ENCODE measurements at places on chromosomes 5 and 9. TPM values are rescaled to one million over a fixed set of nuclear protein-coding genes. Genes with fewer than 3 reads are reported as not detected.

GRCh38 chr9:36967997-36968396, 66.1 kb downstream of the PAX5 start:
- H3K4me3 ChIP-seq: no peak overlapping the region
- no peaks in the 10 kb centered on the region for H3K27me3 ChIP-seq
- no peak overlapping the region for H3K27ac ChIP-seq
- no peak for DNase-seq

- H3K27ac ChIP-seq: no peak overlapping the region
- H3K4me1 ChIP-seq: no peaks in the 10 kb centered on the region
- no peak overlapping the region for H3K4me3 ChIP-seq
- H3K36me3 ChIP-seq: no peaks in the 10 kb centered on the region
Measured at GRCh38 chr9:106961623-106962022, 98.7 kb downstream of the ZNF462 start.

GRCh38 chr5:143066556-143067281, 296.5 kb downstream of the ARHGAP26 start:
- H3K4me3 ChIP-seq: no peak overlapping the region
- H3K27me3 ChIP-seq: no peaks in the 10 kb centered on the region
- no peaks in the 10 kb centered on the region for H3K36me3 ChIP-seq
- no peak for DNase-seq

DNA sequence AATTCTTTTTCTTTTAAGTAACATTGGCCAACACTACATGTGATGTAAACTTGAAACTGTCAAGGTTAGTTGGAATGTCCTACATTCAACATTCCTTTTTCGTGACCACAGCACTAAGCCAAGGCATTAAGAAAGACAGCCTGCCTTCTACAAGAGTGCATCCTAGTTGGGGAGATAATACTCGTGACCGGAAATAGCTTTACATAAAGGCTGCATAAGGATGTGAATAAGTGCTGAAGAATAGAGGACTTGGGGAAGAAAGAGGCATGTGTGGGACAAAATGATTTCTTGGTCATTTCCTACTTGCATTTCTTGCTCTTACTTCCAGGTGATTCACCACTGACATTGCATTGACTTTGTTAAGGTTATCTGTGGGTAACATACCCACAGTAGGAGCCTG, 282.0 kb downstream of the DMRT2 start:
- H3K4me3 ChIP-seq: no peak overlapping the region
- H3K27me3 ChIP-seq: no peaks in the 10 kb centered on the region
- no peaks in the 10 kb centered on the region for H3K4me1 ChIP-seq
- H3K27ac ChIP-seq: no peak overlapping the region
- H3K36me3 ChIP-seq: no peaks in the 10 kb centered on the region

DNA sequence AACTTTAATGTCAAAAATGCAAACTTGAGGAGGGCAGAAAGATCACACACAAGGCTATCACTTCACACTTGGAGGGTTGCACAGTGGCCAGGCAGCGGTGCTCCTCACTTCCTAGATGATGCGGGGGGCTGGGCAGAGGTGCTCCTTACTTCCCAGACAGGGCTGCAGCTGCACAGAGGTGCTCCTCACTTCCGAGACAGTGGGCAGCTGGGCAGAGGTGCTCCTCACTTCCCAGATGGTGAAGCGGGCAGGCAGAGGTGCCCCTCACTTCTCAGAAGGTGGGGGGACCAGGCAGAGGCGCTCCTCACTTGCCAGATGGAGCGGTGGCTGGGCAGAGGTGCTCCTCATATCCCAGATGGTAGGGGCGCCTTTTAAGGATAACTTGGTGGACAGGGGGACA, 423.2 kb upstream of the RORB start:
- no peak overlapping the region for H3K27ac ChIP-seq
- H3K4me1 ChIP-seq: no peaks in the 10 kb centered on the region
- no peaks in the 10 kb centered on the region for H3K27me3 ChIP-seq

DNA sequence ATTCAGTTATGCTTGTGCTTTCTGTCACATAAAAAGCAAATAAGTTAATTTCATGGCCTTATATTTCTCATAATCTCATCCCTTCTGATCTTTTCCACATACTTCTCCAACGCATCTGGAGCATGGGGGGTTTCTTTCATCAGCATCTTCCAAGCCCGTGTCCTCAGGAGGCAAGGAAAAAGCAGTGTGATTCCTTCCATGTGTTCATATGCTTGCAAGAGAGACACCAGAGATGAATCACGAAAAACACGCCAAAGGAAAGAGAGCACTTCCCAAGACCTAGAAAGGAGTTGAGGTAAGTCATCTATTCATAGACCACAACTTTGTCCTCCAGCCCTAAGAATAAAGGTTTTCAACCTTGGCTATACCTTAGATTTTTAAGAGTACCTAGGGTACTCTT, 26.0 kb upstream of the SVEP1 start:
- H3K27ac ChIP-seq: no peak overlapping the region
- DNase-seq: no peak
- H3K4me3 ChIP-seq: no peak overlapping the region
- H3K4me1 ChIP-seq: no peaks in the 10 kb centered on the region
- H3K27me3 ChIP-seq: no peaks in the 10 kb centered on the region
- no peaks in the 10 kb centered on the region for H3K36me3 ChIP-seq

The STPG3 gene
- total RNA-seq: not detected

- no peaks in the 10 kb centered on the region for H3K36me3 ChIP-seq
- H3K27me3 ChIP-seq: no peaks in the 10 kb centered on the region
- no peak overlapping the region for H3K27ac ChIP-seq
Measured at GRCh38 chr5:31366941-31367340, 165.0 kb downstream of the DROSHA start.

DNA sequence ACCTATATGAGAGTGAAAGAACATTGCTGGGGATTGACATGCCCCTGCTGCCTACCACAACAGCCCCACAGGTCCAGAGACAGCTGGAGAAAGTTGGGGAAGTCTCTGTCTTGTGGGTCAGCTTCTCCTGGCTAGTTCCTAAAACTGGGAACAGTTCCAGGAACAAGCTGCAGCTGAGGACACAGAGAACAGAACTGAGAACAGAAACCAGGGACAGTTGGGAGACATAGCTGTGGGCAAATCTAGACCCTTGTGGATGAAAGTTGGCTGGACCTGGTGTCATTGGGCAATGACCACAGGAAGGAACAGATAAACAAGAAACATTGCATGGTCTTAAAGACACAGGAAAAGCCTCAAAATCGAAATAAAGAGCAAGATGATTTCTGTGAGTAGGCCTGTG, 58.3 kb upstream of the MOCS2 start:
- DNase-seq: peak; percentile 25
- H3K36me3 ChIP-seq: no peaks in the 10 kb centered on the region
- no peaks in the 10 kb centered on the region for H3K4me1 ChIP-seq
- H3K27me3 ChIP-seq: no peaks in the 10 kb centered on the region
- no peak overlapping the region for H3K4me3 ChIP-seq

GRCh38 chr5:10423022-10423421, 18.7 kb upstream of the ROPN1L start:
- H3K4me1 ChIP-seq: no peaks in the 10 kb centered on the region
- H3K4me3 ChIP-seq: no peak overlapping the region
- no peak for DNase-seq

GRCh38 chr9:94079236-94079635, 5.0 kb upstream of the PTPDC1 start:
- no peaks in the 10 kb centered on the region for H3K36me3 ChIP-seq
- H3K4me1 ChIP-seq: no peaks in the 10 kb centered on the region
- no peak for DNase-seq
- no peak overlapping the region for H3K4me3 ChIP-seq
- H3K27me3 ChIP-seq: no peaks in the 10 kb centered on the region
- no peak overlapping the region for H3K27ac ChIP-seq

DNA sequence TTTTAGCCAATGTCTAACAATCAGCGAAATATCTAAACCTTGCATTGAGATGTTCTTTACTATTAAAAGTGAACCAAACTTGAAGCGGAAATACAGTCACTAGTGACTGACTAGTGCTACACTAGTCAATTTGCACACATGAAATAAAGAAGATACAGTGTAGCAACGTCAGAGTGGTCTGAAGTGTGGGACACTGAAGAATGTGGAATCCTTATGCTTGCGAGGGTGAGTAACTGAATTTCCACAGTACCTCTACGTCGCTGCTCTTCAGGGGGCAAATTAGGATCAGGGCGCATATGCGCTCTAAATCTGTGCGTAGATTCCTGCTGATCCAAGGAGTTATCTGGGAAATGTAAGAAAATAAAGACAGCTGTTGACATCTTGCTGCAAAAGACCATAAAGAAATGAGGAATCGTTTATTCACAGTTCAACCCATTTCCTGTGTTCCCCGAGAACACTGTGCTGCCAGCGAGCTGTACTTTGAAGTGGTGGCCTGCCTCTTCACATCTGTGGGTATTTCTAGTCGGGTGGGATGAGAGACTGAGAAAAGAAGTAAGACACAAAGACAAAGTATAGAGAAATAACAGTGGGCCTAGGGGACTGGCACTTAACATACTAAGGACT, 39.8 kb upstream of the FLT4 start:
- H3K4me3 ChIP-seq: no peak overlapping the region
- H3K36me3 ChIP-seq: no peaks in the 10 kb centered on the region
- H3K27ac ChIP-seq: no peak overlapping the region

The SMIM27 gene
- total RNA-seq: 10.9 TPM

The TEK gene
- 1.6 TPM for total RNA-seq

- no peaks in the 10 kb centered on the region for H3K4me1 ChIP-seq
- DNase-seq: no peak
- H3K4me3 ChIP-seq: no peak overlapping the region
- no peak overlapping the region for H3K27ac ChIP-seq
- no peaks in the 10 kb centered on the region for H3K27me3 ChIP-seq
Measured at GRCh38 chr5:132214491-132214890, 13.2 kb downstream of the P4HA2 start.

The SELENOP gene
- total RNA-seq: 171 TPM

- DNase-seq: no peak
- no peaks in the 10 kb centered on the region for H3K4me1 ChIP-seq
- no peak overlapping the region for H3K27ac ChIP-seq
- H3K4me3 ChIP-seq: no peak overlapping the region
- no peaks in the 10 kb centered on the region for H3K27me3 ChIP-seq
Measured at GRCh38 chr5:148810823-148811222, 15.6 kb upstream of the ADRB2 start.

- no peak for DNase-seq
- no peaks in the 10 kb centered on the region for H3K36me3 ChIP-seq
- H3K4me3 ChIP-seq: no peak overlapping the region
- no peaks in the 10 kb centered on the region for H3K27me3 ChIP-seq
Measured at GRCh38 chr5:171924493-171925122, 81.8 kb downstream of the FBXW11 start.

DNA sequence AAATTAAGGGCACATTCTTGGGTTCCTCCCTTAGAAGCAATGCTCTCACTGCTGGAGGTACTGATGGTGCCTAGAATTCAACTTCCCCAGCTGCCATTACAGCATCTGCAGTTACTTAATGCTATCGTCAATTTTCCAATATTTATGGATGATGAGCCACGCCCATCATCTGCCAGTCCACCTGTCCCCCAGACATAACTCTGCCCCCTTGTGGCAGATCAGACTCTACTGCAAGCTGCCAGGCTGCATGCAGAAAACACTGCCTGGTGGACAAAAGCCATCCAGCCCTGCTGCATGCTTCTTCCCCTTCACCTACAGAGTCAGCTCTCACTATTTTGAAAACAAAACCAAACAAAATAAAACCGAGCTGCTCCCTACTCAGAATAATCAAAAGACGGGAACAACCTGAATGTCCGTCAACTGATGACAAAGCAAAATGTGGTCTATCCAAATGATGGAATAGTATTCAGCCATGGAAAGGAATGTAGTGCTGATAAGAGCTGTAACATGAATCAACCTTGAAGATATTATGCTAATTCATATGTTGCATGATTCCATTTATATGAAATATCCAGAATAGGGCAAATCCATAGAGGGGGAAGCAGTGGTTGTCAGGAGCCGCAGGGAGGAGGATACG, 66.4 kb downstream of the RETREG1 start:
- H3K27me3 ChIP-seq: no peaks in the 10 kb centered on the region
- no peak overlapping the region for H3K4me3 ChIP-seq
- H3K36me3 ChIP-seq: no peaks in the 10 kb centered on the region
- no peak overlapping the region for H3K27ac ChIP-seq

The PCA3 gene
- total RNA-seq: not detected

DNA sequence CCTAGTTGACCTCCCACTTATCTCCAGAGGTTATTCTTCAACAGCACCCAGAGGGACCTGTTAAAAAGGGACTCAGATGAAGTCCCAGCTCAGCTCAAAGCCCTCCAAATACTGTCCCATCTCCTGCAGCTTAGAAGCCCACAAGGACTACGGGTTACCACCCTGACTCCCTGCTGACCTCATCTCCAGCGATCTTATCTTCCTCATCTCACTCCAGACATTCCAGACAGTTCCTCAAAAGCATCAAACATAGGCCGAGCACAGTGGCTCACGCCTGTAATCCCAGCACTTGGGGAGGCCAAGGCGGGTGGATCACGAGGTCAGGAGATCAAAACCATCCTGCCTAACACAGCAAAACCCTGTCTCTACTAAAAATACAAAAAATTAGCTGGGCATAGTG, 263.8 kb upstream of the TLE4 start:
- H3K27me3 ChIP-seq: no peaks in the 10 kb centered on the region
- H3K36me3 ChIP-seq: no peaks in the 10 kb centered on the region
- H3K4me3 ChIP-seq: no peak overlapping the region
- H3K4me1 ChIP-seq: no peaks in the 10 kb centered on the region
- no peak overlapping the region for H3K27ac ChIP-seq

GRCh38 chr5:164119806-164120447, 614.5 kb downstream of the MAT2B start:
- no peak overlapping the region for H3K4me3 ChIP-seq
- H3K27me3 ChIP-seq: no peaks in the 10 kb centered on the region
- no peaks in the 10 kb centered on the region for H3K36me3 ChIP-seq
- H3K4me1 ChIP-seq: no peaks in the 10 kb centered on the region
- H3K27ac ChIP-seq: no peak overlapping the region

DNA sequence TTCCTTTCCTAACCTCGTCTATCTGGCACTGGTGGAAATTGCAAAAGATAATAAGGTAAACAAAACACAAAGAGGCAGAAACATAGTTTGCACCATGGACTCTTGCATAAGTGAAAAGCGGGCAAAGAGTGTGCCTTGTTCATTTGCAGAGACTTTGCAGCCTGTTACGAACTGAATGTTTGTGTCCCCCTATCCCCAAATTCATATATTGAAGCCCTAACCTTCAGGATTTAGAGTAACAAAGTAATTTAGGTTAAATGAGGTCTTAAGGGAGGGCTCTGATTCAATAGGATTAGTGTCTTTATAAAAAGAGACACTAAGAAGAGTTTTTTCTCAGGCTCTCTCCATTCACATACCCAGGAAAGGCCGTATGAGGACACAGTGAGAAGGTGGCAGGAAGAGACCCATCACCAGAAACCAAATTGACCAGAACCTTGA, 52.1 kb upstream of the FAM169A start:
- no peaks in the 10 kb centered on the region for H3K36me3 ChIP-seq
- no peak overlapping the region for H3K4me3 ChIP-seq
- no peaks in the 10 kb centered on the region for H3K27me3 ChIP-seq
- no peaks in the 10 kb centered on the region for H3K4me1 ChIP-seq

- no peak for DNase-seq
- H3K36me3 ChIP-seq: no peaks in the 10 kb centered on the region
- H3K4me1 ChIP-seq: no peaks in the 10 kb centered on the region
- no peaks in the 10 kb centered on the region for H3K27me3 ChIP-seq
- H3K27ac ChIP-seq: no peak overlapping the region
- no peak overlapping the region for H3K4me3 ChIP-seq
Measured at GRCh38 chr5:32071351-32071944, 102.7 kb downstream of the GOLPH3 start.

The OTULINL gene
- total RNA-seq: 60.1 TPM

GRCh38 chr9:36818242-36818938, 215.7 kb downstream of the PAX5 start:
- H3K4me1 ChIP-seq: no peaks in the 10 kb centered on the region
- H3K36me3 ChIP-seq: no peaks in the 10 kb centered on the region
- H3K27ac ChIP-seq: no peak overlapping the region
- DNase-seq: no peak
- H3K4me3 ChIP-seq: no peak overlapping the region

GRCh38 chr5:64678374-64678773, 11.9 kb upstream of the SHISAL2B start:
- H3K36me3 ChIP-seq: no peaks in the 10 kb centered on the region
- H3K27me3 ChIP-seq: no peaks in the 10 kb centered on the region
- H3K4me3 ChIP-seq: no peak overlapping the region
- no peak for DNase-seq
